ENCODE measurements at places on chromosomes 7 and 10. TPM values are rescaled to one million over a fixed set of nuclear protein-coding genes. Genes with fewer than 3 reads are reported as not detected.

DNA sequence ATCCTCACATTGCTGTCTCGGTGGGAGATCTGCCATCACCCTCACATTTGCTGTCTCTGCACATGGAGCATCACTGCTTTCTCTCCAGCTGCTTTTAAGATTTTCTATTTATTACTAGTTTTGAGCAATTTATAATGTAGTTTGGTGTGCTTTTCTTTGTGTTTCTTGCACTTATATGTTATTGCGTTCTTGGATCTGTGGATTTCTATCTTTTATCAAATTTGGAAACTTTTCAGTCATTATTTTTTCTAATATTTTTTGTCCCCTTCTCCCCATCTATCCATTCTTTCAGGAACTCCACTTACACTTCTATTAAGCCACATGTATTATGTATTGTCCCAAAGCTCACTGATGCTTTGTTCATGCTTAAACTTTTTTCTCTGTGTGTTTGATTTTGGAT lies 108.9 kb downstream of the FOXL3 start:
- DNase-seq, result no peak

DNA sequence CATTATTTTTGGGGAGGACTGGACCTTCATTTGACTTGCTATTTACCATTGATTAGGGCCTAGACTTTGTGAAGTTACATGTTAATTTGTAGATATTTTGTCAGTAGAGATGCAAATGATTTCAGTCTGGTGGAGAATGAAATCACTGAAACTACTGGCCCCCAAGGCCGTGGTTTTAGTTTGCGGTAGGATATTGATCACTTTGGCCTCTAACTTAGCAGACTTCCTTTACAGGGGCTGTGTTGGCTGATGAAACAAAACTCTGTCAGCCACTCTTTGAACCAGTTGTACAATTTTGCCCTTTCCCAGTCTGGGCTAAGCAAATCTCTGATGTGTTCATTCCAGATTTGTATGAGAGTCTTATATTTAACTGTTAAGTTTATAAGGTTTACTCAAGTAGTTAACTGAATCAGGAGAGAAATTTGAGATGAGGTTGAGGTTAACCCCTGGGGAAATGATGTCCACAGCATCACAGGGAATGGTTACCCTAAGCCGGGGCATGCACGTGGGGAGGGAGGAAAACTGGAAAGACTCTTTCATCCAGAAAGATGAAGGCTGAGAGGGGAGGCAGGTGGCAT lies 105.7 kb upstream of the INSIG1 start:
- DNase-seq, result no peak

DNA sequence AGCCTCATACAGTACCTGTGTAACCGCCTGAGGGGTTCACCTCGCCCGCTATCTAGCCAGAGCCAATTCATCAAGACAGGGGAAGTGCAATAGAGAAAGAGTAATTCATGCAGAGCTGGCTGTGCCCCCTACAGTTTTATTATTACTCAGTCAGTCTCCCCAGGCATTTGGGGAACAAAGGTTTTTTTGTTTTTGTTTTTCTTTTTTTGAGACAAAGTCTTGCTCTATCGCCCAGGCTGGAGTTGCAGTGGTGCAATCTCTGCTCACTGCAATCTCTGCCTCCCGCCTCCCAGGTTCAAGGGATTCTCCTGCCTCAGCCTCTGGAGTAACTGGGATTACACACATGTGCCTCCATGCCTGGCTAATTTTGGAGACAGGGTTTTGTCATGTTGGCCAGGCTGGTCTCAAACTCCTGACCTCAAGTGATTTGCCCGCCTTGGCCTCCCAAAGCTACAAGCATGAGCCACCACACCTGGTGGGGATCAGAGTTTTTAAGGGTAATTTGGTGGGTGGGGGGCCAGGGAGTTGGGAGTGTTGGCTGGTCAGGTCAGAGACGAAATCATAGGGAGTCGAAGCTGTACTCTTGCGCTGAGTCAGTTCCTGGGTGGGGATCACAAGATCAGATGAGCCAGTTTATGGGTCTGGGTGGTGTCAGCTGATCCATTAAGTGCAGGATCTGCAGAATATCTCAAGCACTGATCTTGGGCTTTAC lies 116.5 kb downstream of the MARCHF5 start:
- no peak for DNase-seq

GRCh38 chr7:3616306-3616705 lies 315.3 kb downstream of the SDK1 start:
- DNase-seq, result no peak

- DNase-seq, result no peak
These were observed 136.8 kb downstream of the DIP2C start for GRCh38 chr10:552679-553078.

DNA sequence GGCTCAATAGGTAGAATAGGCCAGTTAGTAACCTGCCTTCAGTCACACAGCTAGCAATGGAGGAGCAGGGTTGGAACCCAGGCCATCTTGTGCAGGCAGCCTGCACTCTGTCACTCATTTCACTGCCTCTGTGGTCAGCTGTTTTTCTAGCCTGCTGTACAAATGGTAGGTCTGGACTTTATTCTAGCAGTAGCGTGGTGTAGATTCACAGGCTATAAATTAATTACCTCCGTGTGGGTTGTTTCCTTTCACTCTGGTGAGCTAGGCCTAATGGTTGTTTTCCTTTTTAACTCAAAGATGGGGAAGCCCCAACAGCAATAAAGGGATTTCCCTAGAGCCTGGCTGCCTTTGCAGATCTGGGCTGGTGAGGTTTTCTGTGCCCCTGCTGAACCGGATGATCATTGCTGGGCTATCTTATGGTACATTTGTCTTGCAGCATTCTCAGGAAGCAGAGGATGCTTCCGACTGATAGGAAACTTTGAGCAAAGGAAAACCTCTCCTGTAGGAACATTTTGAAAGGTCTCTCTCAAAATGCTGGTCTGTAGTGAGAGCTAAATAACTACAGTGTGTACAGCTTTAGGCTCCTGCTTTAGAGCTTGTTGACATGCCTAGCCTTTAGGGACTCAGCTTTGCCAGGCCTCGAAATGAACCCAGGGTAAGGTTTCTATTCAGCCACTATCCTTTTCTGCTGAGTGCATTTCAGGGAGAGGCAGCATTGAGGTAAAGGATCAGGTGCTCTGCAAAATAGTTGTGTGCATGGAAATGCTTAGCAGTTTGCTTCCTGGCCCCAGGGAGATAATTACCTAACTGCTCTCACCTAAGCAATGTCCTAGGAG lies 157.4 kb downstream of the ST7 start:
- DNase-seq, result no peak

GRCh38 chr7:2306688-2307087 lies 7.6 kb downstream of the SNX8 start:
- DNase-seq, result no peak

- no peak for DNase-seq
These were observed 49.0 kb upstream of the TARP start for GRCh38 chr7:38322461-38322860.

DNA sequence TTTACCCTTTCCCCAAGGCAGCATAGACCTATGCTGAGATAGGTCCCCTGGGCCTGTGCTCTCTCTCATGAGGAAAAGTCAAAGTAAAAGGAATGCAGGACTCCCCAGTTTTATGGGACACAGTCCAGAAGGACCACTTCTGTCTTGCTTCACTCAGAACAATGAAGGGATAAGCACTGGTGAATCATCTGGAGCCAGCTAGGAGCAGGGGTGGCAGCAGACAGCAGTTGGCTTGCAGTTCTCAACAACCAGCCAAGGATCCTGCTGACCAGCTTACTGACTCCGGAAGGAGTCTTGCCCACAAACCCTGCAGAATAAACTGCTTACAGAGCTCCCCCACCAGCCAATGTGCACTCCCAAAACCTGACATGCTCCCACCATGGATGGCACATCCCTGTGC lies 152.1 kb upstream of the GHITM start:
- DNase-seq, result no peak

DNA sequence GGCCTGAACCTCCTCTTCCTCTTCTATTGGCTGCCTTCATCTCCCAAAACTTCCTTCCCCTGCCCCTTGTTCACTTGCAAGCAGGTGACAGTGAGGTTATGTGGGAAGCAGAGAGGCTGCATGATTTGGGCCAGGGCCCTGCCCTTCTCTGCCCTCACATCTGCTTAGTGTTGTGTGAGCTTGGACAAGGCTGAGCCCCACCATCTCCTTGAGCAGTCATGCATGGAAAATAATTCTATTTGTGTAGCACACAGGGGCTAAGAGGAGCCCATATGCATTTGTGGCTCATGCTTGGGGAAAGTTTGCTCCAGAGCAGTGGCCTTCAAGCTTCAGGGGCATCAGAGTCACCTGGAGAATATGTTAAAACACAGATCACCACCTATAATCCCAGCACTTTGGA lies 26.8 kb upstream of the AQP1 start:
- no peak for DNase-seq

- no peak for DNase-seq
These were observed 9.9 kb upstream of the FAM180A start for GRCh38 chr7:135758531-135758932.

DNA sequence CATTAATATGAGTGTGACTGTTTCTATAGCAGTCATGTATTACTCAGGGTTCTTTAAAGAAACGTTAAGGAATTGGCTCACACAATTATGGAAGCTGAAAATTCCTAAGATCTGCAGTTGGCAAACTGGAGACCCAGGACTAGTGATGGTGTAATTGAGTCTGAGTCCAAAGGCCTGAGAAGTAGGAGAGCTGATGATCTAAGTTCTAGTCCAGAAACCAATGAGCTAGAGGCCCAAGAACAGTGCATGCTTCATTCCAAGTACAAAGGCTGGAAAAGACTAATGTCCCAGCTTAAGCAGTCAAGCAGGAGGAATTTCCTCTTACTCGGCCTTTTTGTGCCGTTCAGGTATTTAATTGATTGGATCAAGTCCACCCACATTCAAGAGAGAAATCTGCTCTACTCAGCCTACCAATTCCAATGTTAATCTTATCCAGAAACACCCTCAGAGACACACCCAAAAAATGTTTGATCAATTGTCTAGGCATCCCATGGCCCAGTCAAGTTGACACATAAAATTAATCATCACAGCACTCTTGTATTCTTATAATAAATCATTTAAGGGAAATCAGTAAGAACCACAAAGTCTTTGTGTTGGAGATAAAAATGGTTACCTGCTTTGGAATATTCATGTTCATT lies 312.1 kb downstream of the PRKG1 start:
- DNase-seq, result no peak

GRCh38 chr7:131538071-131538812 lies 18.2 kb downstream of the PODXL start:
- DNase-seq, result no peak

DNA sequence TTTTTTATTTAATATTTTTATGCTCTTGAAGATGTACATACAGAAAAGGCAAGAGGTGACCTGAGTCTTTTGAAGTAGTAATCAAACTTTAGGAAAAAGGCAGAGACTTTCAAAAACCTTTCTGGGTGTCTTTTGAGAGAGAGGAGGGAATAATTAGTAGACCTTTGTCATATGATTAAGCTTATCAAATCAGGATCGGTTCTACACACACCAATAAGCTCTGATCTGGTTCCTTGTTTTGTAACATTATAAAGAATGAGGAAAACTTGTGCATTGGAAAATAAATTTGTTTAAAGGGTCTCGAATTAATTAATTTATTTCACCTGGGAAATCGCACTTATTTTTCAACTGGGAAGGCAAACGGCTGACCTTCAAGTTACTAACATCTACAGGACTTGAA lies 11.9 kb downstream of the TWIST1 start:
- no peak for DNase-seq

CHRM2 gene
- total RNA-seq, result 40.9 TPM

SPDYE1 gene
- not detected for total RNA-seq

MLXIPL gene
- 1.5 TPM for total RNA-seq

CDK14 gene
- total RNA-seq, result 68.5 TPM

SFMBT2 gene
- 2.0 TPM for total RNA-seq

LDB3 gene
- 0.14 TPM for total RNA-seq

ACSM6 gene
- total RNA-seq, result not detected

All from mesothelial cell of epicardium (in vitro differentiated cells).